ENCODE measurements at places on chromosomes 5 and 9.

GRCh38 chr5:1930501-1930879, 47.8 kb upstream of the IRX4 start:
- DNase-seq: no peak

DNA sequence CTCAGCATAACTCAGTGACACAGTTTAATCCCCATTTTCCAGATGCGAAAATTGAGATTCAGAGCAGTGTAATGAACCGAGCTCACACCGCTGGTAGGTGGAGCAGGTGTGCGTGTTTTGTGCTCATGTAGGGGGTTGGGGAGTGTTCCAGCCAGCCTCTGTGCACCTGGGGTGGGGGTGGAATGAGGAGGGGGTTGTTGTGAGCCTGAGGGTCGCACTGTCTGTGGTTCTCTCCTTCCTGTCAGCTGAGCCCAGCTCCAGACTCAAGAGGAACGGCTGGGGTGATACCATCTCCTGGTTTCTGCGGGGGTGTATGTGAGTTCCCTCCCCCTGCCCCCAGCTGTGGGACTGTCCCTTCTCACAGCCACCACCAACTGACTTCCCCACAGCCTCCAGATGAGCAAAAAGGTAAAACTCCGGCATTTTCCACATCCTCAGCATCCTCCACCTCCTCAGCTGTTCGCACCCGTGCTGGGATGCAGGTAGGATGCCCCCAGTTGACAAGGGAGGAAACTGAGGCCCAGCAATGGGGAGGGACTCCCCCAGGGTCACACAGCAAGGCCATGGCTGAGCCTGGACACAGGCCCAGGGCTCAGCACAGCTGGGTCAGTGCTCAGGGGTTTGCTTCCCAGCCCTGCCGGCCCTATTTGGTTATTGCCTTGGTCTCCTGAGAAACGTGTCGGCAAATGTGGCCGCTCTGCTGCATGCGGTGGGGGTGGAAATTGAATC, 2.1 kb downstream of the SH2D3C start:
- DNase-seq: peak; percentile 69

GRCh38 chr5:74623748-74624408, 16.6 kb downstream of the ENC1 start:
- DNase-seq: no peak

- no peak for DNase-seq
These were observed 177.3 kb downstream of the SMARCA2 start for GRCh38 chr9:2192356-2192979.

DNA sequence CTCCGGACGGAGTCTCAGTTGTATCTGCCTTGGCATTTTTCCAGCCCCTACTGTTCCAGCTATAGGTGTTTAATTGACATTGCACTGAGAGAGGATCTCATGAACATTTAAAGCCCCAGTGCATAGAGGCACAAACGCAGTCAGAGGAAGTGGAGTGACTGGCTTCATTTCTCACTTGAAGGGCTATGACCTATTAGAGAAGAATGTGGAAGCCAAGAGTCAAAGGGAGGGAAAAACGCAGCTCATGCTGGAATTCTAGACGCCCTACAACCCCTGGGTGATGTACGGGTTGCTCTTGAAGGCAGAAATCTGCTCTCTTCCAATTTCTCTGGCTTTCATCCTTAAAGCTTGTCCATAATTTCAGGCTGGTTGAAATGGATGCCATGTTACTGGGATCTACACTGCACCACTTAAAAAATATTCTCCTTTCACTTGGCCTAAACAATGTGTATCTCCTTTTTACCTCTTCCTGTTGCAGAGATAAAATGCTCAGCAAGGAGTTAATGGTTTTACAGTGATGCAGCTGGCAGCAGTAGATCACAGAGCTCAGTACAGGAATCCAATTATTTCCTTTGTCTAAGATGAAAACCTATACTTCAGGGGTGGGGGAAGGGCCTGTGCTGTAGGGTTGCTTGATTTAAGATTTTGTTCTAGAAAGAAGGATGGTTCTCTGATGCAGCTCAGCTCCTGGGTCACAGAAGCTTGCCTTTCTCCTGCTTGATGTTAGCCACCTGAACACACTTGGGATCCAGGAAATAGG, 61.8 kb upstream of the MAMDC2 start:
- DNase-seq: no peak

DNA sequence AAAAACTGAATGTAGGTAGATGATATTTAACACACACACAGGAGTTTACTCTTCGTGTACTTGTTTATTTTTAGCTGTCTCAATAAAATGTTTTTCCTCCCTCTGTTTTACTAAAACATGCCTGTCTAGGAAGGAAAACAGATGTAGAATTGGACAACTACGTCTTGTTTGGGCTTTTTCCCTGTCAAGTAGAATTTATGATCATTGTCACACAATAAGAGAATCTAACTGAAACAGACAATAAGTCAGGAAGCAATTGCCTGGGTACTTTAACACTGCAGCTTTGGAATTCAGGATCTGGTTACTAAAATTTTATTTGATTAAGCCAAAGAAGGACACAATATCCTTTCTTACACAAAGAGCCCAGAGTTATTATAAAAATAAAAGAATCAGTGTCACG, 164.2 kb downstream of the ZDHHC21 start:
- no peak for DNase-seq

- DNase-seq: no peak
These were observed 29.0 kb downstream of the PSAT1 start for GRCh38 chr9:78325846-78326360.

GRCh38 chr5:146659961-146660360, 144.0 kb upstream of the GPR151 start:
- no peak for DNase-seq

- no peak for DNase-seq
These were observed 16.2 kb upstream of the TJP2 start for GRCh38 chr9:69157751-69158466.

- DNase-seq: no peak
These were observed 567.6 kb upstream of the RGMB start for GRCh38 chr5:98205691-98206461.

- DNase-seq: no peak
These were observed 270.2 kb upstream of the MVB12B start for GRCh38 chr9:126056312-126057021.

GRCh38 chr5:88183255-88183654, 85.4 kb downstream of the TMEM161B start:
- no peak for DNase-seq

DNA sequence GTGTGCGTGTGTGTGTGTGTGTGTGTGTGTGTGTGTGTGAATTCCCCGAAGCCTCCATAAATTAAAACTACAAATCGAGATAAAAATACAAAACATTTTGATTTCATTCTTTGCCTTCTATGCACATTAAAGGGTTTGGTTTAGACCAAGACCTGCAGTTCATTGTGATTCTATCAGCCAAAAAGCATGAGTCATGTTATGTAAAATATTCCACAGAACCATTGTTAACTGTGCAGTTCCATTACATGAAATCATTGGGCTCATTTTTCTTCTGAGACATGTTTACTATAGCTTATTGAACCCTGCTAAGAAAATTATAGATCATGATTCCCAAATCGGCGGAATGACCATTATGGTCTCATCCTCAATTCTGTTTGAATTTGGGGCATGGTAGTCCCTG, 11.7 kb downstream of the CAVIN4 start:
- no peak for DNase-seq

DNA sequence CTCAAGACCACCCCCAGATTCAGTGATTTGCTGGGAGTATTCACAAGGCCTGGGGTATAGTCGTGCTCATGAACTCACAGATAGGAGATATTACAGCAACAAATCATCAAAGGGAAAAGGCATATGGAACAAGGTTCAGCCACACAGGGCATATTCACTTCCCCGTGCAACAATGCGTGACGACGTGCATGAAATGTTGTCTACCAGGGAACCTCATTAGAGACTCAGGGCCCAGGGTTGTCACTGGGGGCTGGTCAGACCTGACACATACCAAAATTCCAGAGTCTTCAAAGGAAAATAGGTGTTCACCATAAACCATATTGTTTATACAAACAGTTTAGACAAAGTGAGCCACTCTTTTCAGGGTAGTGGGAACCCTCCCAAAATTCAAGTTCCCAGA, 212.4 kb downstream of the RFK start:
- no peak for DNase-seq

DNA sequence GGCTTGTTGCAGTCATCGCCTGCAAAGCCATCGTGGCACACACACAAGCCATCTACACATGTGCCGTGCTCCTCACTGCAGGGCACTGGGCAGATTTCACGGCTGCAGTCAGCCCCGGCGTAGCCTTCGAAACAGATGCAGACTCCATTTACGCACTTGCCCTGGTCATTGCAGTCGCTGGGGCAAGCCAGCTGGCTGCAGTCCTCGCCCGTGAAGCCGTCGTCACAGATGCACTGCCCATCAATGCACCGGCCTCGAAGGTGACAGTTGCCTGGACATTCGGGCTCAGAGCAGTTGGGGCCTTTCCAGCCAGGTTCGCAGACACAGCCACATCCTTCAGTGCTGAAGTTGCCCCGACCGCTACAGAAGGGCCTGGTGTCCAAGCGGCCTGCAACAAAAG, 31.1 kb downstream of the TNC start:
- no peak for DNase-seq

- DNase-seq: no peak
These were observed 612 bp upstream of the ATG10 start for GRCh38 chr5:81971111-81971711.

DNA sequence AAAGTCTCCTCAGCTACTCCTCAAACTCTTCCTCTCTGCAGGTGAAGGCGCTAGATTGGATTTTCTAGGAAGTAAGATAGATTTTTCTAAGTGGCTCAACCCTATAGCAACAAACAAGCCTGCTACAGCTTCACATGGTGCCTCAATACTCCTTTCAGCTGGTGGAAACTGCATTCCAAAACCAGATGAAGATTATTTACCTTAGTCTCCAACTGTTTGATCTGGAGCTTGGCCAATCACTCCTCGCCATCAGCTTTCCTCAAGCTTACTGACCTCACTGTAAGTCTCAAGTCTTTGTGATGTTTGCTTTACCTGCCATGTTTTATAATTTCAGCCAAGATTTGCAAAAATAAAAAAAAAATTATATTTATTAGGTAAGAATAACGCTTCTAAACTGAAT, 622.4 kb downstream of the CHSY3 start:
- DNase-seq: no peak

- DNase-seq: no peak
These were observed 6.7 kb downstream of the CNTFR start for GRCh38 chr9:34582787-34583186.

GRCh38 chr5:125965577-125965976, 457.6 kb upstream of the GRAMD2B start:
- DNase-seq: no peak

GRCh38 chr9:22342491-22343217, 104.0 kb upstream of the DMRTA1 start:
- no peak for DNase-seq

GRCh38 chr9:107387409-107387808, 102.2 kb downstream of the KLF4 start:
- DNase-seq: no peak

GRCh38 chr5:122163121-122164069, 34.0 kb downstream of the ZNF474 start:
- no peak for DNase-seq

- no peak for DNase-seq
These were observed 33.7 kb downstream of the GOLGA2 start for GRCh38 chr9:128242124-128242523.

DNA sequence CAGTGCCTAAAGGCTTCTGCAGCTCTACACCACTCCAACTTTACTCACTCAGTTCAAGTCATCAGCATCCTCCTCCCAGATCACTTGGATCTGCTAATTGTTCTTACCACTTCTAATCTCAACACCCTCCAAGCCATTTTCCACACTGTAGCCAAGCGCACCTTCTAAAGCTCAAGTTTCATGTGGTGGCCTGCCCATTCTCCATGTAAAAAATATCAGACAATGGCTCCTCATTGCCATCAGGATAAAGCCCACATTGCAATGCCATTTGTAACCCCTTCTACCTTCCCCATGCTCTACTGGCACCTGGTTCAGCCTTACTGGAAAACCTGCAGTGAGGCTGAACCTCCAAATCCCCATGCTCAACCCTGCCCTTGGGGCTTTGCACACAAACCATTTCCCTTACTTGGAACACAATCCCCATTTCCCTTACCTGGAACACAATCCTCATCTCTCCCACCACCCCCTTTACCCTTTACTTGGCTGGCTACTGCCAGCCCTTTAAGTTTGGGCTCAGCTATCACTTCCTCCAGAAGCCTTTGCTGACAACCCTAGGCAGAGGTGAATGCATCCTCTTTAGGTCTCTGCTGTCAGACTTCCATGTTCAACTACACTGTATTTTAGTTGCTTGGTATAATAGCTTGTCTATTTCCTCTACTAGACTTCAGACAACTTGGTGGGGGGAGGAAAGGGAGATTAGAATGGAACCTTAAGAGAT, 220.0 kb downstream of the TSSK1B start:
- DNase-seq: no peak

DNA sequence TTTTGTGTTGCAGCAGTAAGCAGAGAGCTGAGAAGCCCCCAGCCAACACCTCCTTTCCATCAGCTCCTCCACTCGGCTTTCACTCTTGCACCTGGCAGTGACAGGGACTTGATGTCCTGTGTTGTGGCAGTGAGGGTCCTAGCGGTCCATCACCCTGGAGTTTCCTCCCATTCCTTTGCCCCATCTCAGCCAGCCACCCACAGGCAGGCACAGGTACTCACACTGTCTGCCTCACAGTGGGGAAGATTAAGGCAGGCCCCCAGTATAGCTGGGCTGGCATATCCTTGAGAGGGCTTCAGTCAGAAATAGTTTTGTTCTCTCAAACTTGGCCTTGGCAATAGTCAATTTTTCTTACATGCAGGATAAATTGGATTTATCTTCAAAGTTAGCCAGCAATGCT, 362.7 kb downstream of the GADD45G start:
- DNase-seq: no peak

- no peak for DNase-seq
These were observed 7.2 kb downstream of the GAPT start for GRCh38 chr5:58498340-58498942.

GRCh38 chr5:152641970-152642805, 237.1 kb upstream of the NMUR2 start:
- DNase-seq: no peak

DNA sequence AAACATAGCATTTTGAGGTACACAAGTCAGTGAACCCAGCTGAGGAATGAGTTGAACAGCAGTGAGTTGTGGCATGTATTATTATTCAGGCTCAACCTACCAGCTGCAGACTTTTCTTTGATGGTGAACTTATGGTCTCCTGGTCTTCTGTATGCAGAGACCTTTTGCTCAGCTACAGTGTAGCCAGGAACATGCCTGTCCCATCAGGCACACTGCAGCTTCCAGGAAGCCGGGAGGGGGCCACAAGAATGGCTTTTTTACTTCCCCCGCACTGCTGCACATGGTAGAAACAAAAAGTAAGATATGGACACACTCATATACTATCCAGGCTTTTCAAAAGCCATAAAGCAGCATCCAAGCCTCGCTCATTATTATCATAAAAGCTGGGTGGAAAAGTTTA, 65.3 kb upstream of the PLPP1 start:
- no peak for DNase-seq

- DNase-seq: no peak
These were observed 60.5 kb downstream of the DAP start for GRCh38 chr5:10700516-10700915.

All from activated T-cell treated with anti-CD3 and anti-CD28 coated beads for 4 hours (primary cell).